ENCODE measurements at places on chromosomes 4 and X.
A peak's percentile ranks its signal among the peaks of the same experiment; 100 is the strongest.

DNA sequence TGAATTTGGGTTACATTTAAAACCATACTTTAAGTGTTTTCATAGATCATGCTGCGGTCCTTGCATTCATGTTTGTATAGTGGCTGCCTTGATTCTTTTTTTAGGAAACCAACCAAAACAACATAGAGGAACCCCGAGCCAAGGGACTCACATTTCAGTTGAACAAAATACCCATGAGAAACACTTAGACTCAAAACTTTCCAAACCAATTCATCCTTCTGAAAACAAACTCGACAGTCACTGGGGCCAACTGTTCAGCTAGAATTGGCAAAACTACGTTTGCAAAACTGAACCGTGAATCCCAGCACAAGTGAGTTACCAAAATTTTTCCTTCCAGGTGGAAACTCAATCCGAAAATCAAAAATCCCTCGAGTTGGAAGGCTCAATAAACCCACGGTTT lies 1.4 kb downstream of the ADGRA3 start:
- no peak for DNase-seq

GRCh38 chr4:7427361-7427760 lies 7.4 kb downstream of the PSAPL1 start:
- no peak for DNase-seq

DNA sequence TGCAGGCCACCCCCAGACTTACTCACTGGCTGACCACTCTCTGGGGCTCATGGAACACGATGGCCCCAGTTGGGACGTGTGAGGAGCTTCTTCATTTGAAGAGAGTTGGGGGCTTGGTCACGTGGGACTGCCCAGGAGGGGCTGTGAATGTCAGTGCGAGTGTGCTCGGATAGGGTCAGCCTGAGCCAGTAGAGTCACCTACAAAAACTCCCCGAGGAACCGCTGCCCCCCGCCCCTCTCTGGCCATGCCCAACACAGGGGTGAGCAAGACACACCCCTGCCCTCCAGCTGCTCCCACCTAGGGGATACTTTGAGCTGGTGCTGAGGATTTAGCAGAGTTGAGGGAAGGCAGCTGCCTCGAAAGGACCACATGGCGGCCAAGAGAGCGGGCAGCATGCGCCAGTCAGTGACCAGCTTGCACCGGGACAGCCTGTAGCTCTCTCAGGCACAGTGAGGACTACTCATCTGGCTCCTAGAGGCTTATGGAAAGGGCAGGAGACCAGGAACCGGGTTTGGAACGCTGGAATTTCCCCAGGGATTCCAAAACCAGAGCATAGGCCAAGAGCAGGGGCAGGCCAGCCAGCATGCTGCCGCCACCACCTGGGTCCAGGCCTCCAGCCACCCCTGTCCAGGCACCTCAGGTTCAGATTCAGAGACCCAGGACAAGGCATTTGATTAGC lies 8.4 kb downstream of the PNMA6E start:
- no peak for DNase-seq

GRCh38 chr4:152719801-152720556 lies 40.2 kb upstream of the TMEM154 start:
- DNase-seq: no peak

- DNase-seq: peak; percentile 55
Observed at GRCh38 chr4:89829470-89830138, 7.4 kb downstream of the SNCA start.

GRCh38 chr4:102344954-102345794 lies at the start of gene SLC39A8:
Gene SLC39A8, minus strand, starts transcription at chr4:102345482. Its CDS starts 820 bp downstream, at chr4:102344662.
- peak; percentile 92 for DNase-seq

DNA sequence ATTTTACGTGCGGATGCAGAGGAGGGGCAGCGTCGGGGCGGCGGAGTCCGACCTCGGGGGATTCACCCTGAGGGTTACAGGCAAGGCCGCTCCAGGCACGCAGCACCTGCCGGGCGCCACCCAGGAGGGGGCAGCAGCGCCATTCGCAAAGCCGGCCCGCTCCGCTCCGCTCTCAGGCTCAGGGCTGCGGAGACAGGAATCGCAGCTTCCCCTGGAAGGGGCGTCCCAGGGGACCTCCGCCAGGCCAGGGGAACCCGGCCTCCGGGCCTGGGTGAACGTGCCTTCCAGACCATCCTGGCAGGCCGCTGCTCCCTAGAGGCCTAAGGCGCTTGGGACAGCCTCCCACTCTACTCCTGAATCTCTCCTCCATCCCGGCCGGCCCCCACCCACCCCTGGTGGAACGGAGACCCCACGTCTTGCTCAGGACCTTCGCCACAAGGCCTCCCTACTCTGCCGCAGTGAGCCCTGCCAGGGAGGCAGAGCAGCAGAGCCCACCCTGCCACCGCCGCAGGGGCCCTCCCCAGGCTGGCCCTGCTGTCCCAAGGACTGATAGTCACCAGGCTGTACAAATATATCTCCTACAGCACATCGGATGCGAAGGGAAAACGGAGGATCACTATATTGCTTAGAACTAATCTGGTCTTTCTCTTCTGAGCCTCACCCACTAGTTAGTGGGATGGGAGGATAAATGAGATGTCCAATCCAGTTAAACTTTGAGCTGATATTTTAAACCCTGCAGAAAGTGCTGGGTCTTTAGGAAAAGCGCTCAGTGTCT lies 115.0 kb downstream of the SMIM20 start:
- peak; percentile 62 for DNase-seq

DNA sequence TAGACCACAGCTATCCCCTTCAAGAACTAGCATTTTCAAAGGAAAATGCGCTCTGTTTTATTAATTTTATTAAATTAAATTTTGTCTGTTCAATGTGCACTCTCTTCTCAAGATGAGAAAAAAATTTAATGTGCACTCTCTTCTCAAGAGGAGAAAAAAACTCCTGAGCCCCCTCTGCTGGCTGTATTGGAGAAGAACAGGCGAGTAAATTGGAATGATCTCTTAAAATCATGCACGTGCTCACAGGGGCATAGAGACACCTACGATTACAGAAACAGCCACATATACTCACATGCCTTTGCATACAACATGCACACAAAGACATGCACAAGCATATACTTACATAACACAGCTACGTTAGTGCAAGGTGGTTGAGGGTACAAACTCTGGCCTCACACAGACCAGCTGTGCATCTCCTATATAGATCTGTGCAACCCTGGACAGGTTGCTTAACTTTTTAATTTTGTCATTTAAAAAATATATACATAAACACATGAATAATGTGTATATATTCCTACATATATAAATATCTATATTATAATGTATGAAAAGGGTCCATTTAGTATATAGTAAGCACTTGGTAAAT lies 176.2 kb upstream of the CXorf66 start:
- peak; percentile 29 for DNase-seq

GRCh38 chr4:24470666-24471485 lies 113.5 kb downstream of the DHX15 start:
- DNase-seq: no peak

DNA sequence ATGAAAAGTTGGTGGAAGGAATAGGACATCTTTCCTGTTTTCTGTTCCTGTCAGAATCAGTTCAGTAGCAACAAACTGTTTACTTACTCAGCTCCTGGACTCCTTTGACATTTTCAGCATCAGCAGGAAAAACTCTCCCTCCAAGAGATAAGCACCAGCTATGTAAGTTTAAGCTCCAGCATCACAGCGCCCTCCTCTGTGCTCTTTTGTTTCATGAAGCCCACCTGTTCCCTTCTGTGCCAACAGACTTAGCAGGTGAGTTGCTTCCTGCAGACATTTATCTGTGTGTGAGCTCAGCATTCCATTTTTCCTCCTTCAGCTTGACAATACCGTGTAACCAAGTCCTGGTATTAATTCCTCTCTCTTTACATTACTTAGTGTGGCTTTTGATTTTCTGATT lies 644.1 kb upstream of the AGA start:
- DNase-seq: no peak

- no peak for DNase-seq
Observed at GRCh38 chr4:20462426-20463175, 210.9 kb downstream of the SLIT2 start.

DNA sequence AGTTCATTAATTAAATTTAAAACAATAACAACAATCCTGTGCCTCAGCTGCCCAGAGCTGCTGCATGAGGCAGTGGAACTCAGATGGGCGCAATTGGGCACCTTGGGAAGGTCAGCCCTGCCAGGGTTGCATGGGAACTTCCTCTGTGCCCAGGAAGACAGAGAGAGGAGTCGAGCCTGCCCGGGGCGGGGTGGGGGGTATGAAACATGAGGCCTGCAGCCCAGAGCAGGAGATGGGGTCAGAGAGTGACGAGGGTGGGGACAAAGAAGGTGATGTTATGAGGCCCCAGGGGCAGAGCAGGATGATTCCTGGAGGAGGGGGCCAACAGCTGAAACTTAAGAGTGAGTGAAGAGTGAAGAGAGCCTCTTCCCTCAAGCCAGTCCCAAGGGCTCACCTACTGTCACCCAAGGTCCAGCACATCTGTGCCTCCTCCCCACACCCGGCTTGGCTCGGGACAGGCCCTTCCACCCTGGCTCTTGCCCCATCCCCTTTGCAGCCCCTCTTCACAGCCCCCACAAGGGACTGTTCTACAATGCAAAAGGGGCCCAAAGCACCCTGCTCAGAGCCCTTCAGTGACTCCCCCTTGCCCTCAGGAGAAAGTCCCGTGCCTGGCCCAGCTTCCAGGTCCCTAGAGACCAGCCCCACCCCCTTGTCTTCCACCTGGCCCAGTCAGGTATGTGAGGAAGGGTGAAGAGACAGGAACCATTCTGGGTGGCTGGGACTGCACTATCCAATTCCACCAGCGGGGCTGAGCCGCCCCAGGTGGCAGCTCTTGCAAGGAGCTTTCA lies 31.4 kb downstream of the HMX1 start:
- DNase-seq: no peak

DNA sequence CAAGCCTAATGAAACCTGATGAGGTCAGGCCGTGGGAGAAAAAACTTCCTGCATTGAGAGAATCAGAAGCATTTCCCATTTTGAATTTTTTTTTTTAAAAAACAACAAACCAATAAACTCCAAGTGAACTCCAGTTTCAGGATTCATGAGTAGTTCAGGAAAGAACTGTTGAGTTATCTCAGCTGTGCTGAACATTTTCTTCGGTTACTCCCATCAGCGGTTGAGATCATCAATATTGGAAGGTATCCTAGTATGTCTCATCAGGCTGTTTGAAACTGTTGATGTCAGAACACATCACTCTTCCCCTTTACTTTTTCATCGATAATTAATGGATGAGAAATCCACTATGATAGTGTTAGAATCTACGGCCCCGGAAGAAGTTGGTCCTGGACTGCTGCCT lies 82.4 kb upstream of the ADGRG2 start:
- no peak for DNase-seq

DNA sequence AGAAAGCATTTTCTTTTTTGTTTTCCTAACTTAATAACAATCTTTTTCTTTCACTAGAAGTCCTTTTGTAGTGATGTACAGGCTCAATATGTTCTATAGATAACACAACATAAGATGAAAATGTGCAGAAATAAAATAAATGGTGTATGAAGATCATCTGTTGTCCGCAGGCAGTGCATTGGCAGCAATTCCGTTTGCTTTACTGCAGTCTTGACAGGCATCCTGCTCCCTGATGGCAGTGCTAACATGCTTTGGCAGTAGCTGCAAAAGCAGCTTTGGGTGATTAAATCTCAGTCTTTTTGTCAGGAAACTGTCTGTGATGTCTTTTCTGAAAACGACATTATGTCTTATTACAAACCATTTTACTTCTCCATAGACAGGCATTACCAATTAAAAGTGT lies 131.4 kb downstream of the TRAM1L1 start:
- DNase-seq: no peak

GRCh38 chr4:110597582-110597981 lies 25.3 kb downstream of the PITX2 start:
- DNase-seq: no peak
